ENCODE measurements at places on chromosomes 6 and 20.

DNA sequence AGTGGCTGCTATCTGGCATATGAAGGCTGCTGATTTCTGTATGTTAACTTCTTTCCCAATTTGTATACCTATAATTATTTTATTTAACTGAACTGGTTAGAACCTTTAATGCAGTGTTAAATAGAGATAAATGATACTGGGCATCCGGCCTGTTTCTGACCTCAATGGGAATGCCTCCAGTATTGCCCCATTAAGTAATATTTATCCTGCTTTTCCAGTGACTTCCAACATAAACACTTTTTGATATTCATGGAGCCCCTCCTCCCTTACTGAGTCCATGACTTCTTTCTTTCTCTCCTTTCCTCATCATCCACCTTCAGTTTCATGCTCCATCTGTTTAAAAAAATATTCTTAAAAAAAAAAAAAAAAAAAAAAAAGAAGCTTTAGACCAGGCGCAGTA is 8.8 kb downstream of the TRIM27 start:
- DNase-seq: no peak

- DNase-seq: peak; percentile 27
These were observed 425.6 kb downstream of the PLCB1 start for GRCh38 chr20:8557711-8558110.

GRCh38 chr6:44138717-44139350 is 11.5 kb downstream of the TMEM63B start:
- DNase-seq: no peak

DNA sequence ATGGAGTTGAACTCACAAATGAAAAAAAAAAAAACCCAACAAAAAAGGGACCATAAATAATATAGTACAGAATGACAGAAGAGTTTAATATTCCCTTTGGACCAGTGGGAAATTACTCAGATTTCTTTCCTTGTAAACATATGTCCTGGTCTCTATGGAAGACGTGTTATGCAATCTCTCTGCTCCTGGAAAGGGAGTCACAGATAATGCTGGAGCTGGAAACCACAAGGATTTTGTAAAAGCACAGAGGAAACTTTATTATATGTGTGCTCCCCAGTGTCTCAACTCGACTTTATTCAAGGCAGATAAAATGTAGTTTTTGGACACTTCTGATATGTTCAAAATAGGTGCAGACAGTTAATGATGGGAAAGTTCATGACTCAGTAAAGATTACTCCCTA is 88.1 kb upstream of the ZFP64 start:
- DNase-seq: no peak

DNA sequence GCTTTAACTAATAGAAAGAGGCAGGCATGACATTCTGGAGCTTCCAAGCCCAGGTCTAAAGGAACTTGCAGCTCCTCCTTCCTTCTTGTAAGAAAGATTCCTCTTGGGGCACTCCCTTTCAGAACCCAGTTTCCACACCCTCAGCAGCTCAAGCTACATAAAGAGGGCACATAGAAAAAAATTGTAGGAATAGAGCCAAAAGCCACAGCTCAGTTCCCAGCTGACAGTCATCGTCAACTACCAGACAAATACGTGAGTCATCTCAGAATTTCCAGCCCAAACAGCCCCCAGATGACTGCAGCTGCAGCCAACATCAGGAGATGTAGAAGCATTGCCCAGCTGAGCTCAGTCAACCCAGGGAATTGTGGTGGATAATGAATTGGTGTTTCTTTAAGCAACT is 349.8 kb upstream of the ARID1B start:
- peak; percentile 75 for DNase-seq

- no peak for DNase-seq
These were observed 44.9 kb downstream of the PNLDC1 start for GRCh38 chr6:159844737-159845645.

DNA sequence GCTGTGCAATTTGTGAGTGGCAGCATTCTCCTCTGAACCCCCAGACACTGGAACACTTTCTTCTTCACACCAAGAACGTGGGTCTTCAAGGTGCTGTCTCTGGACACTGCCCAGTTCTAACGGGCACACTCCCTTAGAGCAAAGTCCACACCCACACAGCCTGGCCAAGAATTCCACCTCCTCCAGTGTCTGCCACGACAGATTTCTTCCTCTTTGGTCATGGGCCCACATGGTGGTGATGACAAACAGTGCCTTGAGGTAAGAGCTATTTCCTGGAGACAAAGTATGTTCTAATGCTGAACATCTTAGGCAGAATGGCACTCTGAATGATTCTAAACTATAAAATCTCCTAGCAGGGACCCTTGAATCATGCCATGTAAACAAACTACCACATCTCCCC is 25.5 kb upstream of the SSTR4 start:
- DNase-seq: no peak

- DNase-seq: no peak
These were observed 34.1 kb downstream of the TNFRSF21 start for GRCh38 chr6:47275640-47276039.

DNA sequence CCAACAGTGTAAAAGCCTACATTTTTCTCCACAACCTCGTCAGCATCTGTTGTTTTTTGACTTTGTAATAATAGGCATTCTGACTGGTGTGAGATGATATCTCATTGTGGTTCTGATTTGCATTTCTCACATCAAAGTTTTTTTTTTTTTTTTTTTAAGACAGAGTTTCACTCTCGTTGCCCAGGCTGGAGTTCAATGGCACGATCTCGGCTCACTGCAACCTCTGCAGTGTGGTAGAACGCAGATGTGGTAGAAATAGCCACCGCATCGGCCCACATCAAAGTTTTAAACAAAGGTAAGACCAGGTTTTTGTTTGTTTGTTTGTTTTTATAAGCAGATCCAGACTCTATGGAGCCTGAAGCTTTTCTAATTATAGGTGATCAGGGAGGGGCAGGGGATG is 12.7 kb upstream of the PPP1R3G start:
- no peak for DNase-seq

- DNase-seq: no peak
These were observed 10.6 kb upstream of the SIRPD start for GRCh38 chr20:1568163-1568490.

DNA sequence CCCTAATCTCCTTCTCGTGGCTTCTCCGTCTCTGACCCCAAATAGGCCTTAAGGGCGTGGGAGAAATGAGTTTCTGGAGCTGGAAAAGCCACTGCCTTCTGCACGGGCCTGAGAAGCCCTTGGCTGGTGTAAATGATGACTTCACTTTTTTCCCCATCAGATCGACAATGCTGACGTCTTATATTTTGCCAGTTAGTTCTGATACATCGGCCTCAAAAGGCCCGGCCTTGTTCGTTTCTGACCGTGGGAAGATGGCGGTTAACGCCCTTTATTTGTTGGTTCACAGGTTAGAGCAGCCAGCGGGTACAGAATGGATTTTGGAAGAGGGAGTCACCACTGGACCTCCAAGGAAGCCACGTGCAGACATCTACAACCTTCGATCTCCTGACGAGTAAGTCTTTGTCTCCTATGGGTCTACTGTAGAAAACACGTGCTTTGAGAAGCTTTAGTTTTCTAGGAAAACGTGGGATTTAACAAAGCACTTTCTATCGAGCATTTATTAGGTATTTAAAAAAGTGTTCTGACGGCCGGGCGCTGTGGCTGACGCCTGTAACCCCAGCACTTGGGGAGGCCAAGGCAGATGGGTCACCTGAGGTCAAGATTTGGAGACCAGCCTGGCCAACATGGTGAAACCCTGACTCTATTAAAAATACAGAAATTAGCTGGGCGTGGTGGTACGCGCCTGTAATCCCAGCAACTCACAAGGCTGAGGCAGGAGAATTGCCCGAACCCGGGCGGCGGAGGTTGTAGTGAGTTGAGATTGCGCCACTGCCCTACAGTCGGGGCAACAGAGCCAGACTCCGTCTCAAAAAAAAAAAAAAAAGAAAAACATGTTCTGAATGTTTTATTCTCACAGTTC is 1.2 kb upstream of the ZNFX1 start:
- DNase-seq: no peak

DNA sequence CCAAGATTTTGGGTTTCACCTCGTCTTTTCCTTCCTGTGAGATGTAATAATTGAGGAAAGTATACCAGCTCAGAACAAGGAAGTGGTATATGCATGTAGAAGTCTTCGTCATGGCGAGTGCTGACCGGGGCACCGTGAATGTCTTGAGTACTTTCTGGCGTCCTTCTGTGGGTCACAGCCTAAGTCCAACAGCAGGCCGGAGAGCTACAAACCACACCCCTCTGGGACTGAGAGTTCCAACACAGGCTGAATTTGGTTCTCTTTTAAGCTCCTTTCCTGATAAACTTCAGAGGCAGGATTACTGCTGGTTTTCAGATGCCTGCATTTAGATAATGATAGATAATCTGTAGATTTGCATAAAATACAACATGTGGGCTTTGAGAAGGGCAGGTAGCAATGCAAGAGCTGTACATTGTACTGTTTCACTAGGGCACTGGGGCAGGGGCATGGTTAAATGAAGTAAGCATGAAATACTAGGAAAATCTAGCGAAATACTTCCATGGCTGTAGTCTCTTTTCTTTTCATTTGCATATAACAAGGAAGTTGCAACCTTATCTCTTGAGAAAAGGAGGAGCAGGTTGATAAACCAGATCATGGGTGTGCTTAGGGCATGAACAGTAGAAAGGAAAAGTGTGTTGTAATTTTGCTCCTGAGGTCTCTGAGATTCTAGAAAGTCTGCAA is at the start of gene ADTRP:
ADTRP (minus strand) TSS at position 156 of the 681 bp plus-strand sequence; CDS start at position 112, 44 bp downstream.
- no peak for DNase-seq

DNA sequence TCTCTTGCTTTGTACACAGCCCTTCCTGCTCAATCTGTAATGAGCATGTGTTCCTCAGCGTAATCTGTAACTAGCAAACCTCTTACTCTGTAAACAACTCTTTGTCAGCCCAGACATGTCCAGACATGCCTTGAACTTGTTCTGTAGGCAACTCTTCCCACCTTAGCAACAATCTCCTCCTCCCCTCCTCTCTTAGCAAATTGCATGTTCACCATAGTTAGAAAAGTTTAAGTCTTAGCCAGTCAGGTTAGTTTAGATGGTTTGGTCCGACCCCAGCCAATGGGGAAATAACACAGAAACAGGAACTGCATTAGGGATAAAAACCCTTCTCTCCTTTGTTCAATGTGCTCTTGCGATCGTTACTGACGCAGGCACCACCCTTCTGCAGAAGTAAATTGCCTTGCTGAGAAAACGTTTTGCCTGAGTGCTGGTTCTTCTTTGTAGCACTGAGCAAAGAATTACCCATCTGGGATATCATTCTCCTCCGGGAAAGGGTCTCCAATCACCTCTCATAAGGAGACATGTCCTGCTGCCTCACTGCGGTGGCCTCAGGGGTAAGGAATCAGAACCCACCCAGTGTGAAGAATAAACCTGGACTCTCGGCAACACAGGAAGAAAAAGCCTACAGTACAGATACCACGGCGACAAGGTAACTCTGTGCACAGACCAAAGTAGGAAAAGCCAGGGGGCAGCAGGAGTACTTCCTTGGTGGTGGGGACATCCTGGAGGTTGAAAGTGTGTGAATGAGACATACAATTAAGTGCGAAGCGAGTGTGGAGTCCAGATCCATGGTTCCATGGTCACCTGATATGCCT is 26.2 kb downstream of the PLN start:
- no peak for DNase-seq

DNA sequence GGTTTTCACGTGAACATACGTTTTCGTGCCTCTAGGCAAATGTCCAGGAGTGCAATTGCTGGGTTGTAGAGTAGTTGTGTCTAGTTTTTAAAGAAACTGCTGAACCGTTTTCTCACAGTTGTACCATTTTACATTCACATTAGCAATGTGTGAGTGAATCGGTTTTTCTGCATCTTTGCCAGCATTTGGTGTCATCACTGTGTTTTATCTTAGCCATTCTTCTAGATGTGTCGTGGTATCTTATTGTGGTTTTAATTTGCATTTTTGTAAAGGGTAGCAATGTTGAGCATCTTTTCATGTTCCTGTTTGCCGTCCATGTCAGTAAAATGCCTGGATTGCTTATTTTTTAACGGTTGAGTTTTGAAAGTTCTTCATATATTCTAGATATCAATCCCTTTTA is 10.2 kb downstream of the DOK5 start:
- no peak for DNase-seq

DNA sequence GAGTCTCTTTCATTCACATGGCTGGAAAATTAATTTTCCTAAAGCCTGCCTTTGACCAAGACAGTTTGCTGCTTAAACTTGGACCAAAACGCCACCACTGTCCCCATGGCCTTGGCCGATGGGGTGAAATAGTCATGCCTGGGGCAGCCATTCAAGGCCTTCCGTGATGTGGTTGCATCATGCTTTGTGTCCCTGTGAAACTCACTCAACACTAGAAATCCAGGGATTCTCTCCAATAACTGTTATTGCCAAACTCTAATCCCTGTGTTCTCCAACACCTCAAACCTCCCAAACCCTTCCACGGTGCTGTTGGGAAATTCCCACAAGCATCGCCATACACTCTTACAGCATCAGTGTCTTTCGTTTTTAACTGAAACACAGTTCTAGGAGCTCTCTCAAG is 1.4 kb upstream of the TXNDC5 start:
- peak; percentile 17 for DNase-seq

DNA sequence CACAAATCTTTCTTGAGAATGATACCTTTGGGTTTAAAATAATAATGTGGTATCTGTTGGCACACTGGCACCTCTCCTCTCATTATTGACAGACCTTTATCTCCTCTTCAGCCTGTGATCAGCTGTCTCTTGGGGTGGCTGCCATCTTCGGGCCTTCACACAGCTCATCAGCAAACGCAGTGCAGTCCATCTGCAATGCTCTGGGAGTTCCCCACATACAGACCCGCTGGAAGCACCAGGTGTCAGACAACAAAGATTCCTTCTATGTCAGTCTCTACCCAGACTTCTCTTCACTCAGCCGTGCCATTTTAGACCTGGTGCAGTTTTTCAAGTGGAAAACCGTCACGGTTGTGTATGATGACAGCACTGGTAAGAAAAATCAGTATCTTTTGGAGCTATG is 232.8 kb downstream of the GRIK2 start:
- DNase-seq: no peak

DNA sequence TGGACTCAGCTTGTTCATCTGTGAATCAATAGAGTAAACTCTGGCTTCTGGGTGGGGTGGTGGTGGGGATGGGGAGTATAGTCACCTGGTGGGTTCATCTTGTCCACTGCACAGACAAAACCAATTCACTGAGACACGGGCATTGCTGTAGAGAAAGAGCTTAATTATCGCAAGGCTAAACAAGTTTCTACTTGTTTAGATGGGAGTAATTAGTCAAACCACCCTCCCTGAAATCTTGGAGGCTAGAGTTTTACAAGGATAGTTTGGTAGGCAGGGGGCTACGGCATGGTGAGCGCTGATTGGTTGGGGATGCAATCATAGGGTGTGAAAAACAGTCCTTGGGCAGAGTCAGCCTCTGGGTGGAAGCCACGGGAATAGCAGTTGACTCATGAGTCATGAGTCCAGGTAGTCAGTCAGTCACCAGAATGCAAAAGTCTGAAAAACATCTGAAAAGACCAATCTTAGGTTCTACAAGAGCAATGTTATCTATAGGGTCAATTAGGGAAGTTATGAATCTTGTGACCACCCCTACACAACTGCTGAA is 77.8 kb downstream of the STMND1 start:
- DNase-seq: no peak
